Stomach (tissue), 19 donors: ENCODE measurements at places on chromosomes 4 and X.
A peak's percentile ranks its signal among the peaks of the same experiment; 100 is the strongest.

- DNase-seq = no peak
These were observed 40.6 kb downstream of the ABLIM2 start for GRCh38 chr4:8118035-8118434.

DNA sequence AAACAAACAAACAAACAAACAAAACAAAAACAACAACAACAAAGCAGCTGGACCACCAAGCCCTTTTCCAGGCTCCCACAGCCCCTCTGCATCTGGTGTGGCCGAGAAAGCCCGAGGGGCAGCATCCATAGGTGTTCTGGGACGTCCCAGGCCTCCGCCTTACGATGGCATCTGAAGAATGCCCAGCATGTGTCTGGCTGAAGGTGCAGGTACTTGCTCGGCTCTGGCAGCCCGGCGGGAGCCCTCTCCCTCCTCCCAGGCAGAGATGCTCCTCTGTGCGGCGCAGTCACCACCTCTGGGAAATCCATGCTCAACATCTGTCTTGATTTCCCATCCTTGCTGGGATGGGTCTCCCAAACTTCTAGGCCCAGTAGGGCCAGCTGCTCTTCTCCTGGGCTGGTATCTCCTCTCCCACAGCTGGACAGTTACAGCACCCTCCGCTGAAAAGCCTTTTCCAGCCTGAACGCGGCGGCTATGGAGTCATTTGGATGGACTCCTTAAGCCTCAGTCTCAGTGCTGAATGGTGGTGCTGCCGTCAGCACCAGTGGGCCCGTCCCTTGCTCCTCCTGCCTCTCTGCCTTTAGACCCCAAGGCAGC lies 4.3 kb downstream of the PSAPL1 start:
- peak; percentile 24 for DNase-seq

DNA sequence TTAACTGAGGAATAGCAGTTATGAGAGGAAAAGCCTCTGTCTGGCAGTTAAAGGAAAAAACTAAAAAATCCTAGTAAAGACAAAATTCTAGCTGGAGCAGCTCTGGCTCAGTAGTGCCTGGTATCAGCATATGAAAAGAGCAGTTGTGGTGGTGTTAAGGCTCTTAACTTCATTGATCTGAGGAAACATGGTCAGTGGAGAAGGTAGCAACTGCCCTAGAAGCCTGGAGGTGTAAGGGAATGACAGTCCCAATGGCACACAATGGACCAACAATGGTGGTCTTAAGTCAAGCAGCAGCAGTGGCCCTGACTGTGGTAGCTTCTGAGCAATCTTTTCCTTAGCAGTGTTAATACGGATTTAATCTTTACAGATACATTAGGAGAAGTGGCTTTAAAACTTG lies 189.6 kb upstream of the POF1B start:
- DNase-seq = no peak

DNA sequence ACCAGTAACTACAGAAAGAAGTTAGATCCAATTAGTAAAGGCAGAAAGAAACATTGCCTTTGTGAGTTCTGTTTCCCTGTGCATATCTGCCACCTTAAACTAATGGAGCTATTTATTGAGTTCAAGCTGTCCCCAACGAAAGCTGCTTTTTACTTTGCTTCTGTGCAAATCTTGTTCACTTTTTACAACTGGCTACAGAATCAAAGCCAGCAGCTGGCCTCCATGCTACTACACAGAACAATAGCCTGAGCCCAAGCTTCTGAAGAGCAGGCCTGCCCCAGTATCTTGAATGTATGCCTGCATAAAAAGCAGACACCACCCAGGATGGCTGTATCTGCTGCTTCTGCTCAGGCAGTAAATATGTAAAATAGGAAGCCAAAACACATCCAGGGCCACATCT lies 28.1 kb downstream of the ANK2 start:
- no peak for DNase-seq

GRCh38 chr4:138644322-138644721 lies 371.3 kb upstream of the NOCT start:
- DNase-seq = no peak

DNA sequence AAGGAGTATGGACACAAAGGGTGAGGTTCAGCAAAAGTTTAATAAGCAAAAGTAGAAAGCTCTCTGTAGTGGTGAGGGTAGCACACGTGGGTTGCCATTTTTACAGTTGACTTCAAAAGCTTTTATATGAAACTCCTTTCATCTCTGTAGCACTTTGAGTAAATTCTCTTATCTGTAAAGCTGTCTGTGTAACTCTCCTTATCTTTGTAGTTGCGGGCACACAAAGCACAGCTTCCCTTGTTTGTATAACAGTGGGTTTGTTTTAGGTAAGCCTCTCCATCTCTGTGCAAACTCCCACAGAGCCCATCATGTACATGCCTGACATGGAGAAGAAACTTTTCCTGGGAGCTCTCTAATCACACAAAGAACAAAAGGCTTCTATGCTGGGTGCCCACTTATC lies 325.9 kb upstream of the PABPC5 start:
- DNase-seq = no peak

GRCh38 chr4:10587296-10587695 lies 97.3 kb downstream of the CLNK start:
- no peak for DNase-seq

DNA sequence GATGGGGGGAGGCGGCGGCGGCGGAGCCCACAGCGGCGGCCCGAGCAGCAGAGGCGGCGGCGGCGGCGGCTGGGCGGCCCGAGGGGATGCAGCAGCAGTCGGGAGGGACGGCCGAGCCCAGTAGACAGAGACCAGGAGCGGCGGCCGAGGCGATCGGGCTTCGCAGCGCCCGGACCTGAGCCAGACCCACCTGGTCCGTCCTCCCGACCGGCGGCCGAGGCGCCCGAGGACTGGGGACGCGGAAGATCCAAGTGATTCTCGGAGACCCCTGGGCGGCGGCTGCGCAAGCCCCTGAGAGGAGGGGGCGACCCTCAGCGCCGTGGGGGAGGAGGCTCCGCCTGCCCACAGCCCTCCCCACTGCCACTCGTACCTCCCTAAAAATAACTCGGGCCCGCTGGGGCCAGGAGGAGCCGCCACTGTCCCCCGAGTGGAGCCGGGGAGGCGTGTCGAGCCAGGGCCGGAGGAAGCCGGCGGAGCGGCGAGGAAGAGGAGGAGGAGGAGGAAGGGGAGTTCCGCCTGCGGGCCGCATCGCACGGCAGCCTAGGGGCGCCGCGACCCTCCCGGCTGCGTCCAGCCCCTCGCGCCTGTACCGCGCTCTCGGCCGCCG lies 608 bp downstream of the RAPGEF2 start:
- DNase-seq = peak; percentile 47
